Stimulated activated CD8-positive, alpha-beta memory T cell treated with anti-CD3 and anti-CD28 coated beads, Interleukin-4, amount 100 ng/mL, for 1 hour (primary cell): ENCODE measurements at places on chromosomes 5 and 9.
A peak's percentile ranks its signal among the peaks of the same experiment; 100 is the strongest.

DNA sequence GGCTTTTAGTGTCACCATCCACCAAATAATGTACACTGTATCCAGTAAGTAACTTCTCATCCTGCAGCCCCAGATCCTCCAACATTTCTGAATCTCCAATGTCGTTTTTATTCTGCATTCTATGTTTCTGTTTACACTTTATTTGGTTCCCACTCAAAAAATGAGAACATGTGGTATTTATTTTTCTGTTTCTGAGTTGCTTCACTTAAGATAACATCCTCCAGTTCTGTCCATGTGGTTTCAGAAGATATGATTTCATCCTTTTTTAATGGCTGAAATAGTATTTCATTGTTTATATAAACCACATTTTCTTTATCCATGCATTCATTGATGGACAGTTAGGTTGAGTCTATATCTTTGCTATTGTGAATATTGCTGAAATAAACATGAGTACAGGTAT, 677.3 kb upstream of the FTMT start:
- no peak for DNase-seq

DNA sequence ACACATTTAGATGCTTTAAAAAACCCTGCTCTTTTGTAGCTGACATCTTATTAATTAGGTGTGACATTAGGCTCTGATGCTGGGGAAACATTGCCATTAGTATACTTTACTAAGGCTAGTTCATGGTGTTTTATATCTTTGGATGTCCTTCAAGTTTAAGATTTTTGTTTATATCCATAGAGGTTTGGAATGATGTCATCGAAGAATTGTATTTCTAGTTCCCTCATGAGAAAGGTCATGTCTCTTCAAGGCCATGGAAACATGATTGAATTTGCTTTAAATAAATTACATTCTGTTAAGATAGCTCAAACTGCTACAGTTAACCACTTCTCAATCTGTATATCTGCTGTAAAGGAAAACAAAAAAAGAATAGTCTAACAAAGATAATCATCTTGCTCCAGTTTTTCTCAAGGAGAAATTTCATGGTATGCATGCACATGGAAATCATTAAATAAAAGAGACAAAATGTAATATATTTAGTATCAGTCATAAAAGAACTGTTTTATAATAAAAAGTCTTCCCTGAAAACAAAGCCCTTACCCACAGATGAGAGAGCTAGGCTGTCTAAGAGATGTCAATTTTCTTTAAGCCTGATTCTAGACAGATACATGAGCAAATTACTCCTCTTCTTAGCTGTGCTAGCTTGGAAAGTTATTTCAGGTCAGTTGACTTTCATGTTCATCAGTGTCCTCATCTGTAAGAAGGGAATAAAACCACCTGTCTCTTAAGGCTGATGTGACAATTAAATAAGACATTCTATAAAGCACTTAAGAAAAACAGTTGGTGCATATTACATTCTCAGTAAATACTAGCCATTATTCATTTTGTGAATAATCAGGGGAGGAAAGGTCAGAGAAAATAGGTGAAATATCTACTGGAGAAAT, 25.0 kb upstream of the STARD4 start:
- DNase-seq, result no peak

DNA sequence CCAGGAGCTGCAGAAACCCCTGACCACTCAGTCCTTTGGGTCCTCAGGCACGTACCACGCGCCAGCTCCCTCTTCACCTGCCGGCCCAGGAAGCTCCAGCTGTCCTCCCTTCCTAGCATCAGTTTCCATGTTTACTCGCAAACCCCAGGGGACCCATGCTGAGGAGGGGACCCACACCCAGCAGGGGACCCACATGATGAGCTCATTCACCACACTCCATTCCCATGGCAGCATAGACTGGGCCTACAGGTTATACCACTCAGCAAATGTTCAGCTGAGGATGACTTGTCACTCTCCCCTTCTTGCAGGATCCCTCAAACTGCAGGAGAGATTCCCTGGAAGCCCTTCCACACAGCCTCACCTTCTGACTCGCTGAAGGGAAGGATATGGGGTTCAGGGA, 73.5 kb upstream of the GALNT10 start:
- no peak for DNase-seq

GRCh38 chr9:77099388-77099787, 77.9 kb upstream of the VPS13A start:
- no peak for DNase-seq

DNA sequence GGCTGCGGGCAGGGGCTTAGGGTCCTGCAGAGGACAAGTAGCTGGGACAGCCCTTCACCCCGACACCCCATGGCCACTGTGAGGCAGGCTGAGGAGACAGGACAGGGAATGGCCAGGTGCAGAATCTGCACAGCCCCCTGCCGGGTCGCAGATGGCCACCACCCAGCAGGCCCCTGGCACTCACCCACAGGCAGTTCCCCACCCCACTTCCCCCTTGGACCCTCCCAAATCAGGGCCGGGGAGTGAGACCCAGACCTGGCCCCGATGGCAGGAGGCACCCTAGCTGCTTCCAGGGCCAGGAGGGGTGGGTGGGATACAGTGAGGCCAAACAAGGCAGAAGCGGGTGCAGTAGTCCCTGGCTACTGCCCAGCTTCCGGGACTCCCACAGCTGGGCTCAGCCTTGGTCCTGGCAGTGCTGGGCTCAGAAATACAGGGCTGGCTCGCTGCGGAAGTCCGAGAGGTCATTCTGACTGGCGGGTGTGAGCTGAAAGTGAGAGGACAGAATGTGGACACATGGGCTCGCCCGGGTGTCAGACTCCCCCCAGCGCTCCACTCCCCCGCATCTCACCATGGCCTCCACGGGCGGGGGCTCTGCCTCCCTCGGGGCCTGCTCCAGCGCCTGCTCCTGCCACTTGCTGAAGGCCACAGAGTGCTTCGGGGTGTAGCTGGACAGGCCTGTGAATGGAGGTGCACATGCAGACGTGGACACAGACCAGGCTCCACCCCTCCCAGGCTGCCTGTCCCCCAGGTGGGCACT, 3.4 kb downstream of the SSNA1 start:
- DNase-seq, result no peak

DNA sequence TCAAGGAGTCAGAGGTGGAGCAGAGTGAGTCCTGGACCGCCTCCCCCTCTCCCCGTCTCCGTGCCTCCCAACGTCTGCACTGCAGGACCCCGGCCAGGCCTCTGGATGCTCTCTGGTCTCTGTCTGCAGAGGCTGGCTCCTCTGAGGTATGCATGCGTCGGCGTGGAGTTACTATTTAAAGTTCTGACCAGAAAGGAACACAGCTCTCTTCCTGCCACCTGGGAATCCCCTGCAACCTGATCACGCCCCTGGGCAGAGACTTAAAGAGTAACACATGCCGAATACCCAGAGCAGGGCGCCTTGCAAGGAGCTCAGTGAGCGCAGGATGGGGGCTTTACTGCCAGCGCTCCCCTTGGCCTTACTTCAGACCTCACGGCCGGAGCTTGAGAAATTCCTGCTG, 16.0 kb downstream of the ANXA6 start:
- DNase-seq, result peak; percentile 35

DNA sequence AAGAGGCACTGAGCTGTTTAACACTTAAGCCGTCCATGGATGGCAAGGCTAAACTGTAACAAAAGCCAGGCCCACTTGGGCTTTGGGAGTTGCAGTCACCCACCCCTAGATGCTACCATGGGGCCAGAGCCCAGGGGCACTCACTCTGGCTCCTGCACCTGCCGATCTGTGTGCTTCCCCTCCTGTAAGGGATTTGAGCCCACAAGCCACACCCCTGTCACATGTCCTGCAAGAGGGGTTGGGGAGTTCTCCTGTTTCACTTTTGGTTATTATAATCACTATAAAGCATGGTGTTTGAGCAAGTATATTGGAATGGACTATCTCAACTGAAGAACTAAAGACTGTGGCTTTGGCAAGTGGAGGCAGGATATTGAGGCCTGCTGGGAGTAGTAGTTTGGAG, 14.0 kb upstream of the GPR151 start:
- no peak for DNase-seq

DNA sequence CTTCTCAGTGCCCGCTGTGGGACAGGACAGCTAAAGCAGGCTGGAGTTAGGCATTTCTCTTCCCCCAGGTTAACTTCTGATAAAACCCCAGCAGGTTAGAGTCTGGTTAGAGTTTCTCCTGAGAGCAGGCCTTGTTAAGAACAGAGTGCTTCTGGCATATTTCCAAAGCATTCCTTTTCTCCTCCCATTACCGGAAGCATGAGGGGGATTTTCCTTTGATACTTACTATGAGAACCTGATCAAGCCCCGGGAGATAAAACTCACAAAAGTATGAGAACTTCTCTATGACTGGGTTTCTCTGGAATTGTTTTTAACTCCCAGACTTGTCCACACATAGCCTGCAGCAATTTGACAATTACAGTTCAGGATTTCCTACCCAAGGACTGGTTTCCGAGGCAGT, 77.4 kb upstream of the MAST4 start:
- no peak for DNase-seq

DNA sequence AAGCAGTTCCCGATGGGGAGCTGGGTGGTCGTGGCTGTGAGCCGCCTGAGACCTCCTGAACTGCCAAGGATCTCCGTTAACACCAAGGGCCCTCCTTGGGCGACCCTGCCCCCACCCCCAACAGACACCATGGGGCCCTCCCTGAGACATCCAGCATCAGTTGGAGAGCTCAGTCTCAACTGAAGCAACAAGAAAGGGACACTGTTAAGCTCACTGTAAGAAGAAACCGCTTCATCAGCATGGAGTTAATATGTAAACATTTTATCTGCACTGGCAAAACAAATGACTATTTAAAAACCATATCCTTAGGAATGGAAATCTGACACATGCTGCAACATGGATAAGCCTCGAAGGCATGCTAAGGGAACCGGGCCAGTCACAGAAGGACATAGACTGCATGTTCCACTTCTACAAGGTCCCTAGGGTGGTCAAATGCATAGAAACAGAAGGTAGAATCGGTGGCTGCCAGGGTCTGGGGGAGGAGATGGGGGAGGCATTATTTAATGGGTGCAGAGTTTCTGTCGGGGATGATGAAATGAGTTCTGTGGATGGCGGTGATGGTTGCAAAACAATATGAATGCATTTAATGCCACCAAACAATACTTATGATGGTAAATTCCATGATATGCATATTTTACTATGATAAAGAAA, 47.4 kb downstream of the ROR2 start:
- no peak for DNase-seq

- DNase-seq, result no peak
Measured at GRCh38 chr9:125841444-125841843, 94.3 kb downstream of the PBX3 start.

GRCh38 chr9:110355911-110356310, 18.2 kb upstream of the TXNDC8 start:
- no peak for DNase-seq

DNA sequence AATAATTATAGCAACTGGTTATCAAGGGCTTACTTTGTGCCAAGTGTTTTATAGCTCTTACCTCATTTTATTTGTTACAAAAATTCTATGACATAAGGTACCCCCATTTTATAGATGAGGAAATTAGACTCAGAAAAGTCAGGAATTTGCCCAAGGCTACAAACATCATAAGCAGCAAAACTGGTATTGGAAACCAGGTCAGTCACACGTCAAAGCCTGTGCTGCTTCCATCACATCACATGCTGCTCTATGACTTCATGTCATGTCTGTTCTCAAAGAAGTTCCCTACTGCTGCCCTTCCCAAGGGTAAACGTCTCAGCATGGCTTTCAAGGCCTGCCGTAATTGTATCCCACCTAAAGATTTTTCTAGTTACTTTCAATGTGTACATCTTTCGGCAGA, 6.9 kb upstream of the KIF2A start:
- no peak for DNase-seq

GRCh38 chr5:179287071-179287470, 58.2 kb downstream of the ADAMTS2 start:
- no peak for DNase-seq

DNA sequence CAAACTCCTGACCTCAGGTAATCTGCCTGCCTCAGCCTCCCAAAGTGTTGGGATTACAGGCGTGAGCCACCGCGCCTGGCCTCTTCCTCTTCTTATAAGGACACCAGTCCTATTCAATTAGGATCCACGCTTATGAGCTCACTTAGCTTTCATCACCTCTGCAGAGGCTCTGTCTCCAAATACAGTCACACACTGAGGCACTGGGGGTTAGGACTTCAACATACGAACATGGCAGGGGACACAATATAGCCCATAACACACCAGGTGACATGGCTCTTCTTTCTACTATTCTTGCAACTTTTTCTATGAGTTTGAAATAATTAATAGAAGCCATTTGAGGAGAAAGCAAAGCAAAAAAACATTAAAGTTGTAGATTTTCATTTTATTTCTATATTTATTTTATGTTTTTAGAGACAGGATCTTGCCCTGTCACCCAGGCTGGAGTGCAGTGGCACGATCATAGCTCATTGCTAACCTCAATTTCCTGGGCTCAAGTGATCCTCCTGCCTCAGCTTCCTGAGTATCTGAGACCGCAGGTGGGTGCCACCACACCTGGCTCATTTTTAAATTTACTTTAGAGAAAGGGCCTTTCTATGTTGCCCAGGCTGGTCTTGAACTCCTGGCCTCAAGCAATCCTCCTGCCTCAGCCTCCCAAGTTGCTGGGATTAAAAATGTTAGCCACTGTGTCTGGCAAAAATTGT, 6.0 kb upstream of the PRRT1B start:
- DNase-seq, result no peak

GRCh38 chr9:120865176-120865575, 11.8 kb downstream of the PHF19 start:
- DNase-seq, result no peak

GRCh38 chr5:91938441-91938840, 555.3 kb upstream of the ARRDC3 start:
- DNase-seq, result no peak

DNA sequence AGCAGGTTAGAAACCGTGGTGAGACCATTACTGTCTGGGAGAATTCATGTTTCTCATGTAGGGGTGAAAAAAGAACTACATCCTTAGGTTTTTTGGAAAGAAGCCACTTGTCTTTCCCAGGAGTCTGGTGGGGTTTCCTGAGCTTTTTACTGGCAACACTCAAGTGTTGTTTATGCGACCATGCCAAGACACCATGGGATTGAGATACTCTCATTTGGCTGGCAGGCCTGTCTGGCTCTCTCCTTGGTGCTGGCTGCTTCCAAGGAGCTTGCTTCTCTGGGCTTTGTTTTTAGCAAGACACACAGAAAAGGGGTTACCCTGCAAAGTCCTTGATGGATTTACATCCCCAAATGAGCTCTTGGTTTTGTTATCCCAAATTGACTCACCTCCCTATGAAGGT, 80.9 kb upstream of the ISL1 start:
- no peak for DNase-seq

DNA sequence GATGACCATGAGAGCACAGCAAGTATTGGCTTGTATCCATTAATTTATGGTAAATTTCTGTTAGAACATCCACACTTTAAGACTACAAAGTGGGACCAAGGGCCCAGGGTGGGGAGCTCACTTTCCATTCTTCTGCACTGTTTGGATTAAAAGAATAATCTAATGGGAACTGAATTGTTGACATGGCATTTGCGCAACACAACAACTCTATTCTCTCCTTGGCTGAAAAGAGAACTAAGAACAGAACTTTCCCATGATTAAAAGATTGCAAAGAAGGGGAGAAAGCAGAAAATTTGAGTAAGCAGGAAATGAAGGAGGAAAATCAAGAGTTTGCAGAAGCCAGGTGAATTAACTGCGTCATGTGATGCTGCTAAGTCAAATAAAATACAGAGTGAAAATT, 143.4 kb downstream of the HINT1 start:
- DNase-seq, result no peak
